ENCODE measurements at places on chromosomes 5 and 9.
A peak's percentile ranks its signal among the peaks of the same experiment; 100 is the strongest.

DNA sequence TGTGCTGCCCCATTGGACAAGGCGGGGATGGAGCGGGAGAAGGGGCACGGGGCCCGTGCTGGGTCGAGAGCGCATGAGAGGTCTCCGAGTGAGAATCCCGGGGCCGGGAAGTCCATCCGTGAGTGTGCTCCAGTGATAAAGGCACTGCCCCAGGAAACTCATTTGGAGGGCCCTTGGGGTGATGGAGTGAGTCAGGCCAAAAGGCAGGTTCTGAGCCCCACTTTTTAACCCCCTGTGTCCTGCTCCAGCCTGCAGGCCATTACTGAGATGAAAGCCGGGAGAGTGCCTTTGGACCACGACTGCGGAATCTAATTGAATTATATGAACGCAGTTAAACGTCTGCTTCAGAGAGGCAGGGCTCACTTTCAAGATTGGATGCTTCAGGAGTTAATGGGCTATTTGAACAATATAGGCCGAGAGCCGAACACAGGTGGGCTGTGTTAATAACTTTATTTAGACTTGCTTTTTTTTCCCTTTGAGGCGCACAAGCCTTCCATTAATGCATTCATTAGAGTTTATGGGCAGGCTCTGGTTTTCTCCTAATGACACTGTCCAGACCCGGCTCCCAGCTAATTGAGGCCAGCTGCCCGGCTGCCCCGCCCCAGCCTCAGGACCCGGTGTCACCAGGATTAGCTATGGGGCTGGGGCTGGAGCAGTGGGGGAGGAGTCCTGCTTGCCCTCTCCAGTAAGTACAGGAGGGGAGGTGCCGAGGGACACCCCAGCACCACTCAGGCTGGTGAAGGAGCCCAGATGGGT is 79.1 kb upstream of the LMX1B start:
- no peak for DNase-seq

DNA sequence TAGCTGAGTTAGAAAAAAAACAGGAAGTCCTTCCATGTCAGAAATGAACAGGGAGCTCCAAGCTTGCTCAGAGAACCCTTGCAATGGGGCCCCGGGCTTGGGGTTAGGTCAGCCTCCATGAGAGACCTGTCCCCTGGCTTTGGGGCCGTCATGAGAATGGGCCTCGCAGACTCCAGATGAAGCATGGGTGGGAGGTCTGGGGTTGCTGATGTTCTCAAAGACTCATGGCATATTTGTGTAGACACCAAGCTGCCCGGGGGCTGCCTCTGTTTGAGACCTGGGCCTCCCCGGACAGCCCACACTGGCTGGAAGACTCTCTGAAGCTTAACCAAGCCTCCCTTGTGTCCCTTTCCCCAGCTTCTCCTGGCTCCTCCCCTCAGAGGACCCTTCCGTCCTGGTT is 186.3 kb downstream of the IRX2 start:
- no peak for DNase-seq

- no peak for DNase-seq
Observed at GRCh38 chr5:16976625-16977008, 40.5 kb upstream of the MYO10 start.

DNA sequence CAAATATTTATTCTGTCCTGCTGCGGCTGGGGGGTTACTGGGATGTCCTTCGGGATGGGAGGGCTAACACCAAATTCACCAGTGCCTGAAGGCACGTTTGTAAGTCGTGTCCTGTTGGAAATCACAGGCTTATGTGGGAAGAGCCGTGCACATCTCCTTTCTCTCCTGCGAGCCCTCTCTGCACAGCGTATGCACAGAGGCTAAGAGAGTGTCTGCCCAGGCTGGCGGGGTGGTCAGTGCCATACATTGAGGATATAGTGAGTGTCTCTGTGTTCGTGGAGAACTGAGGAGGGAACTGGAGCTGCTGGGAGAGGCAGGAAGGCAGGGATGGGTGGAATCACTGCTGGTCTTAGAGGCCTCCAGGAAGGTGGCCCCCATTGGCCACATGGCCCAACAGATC is 110.1 kb downstream of the WNK2 start:
- DNase-seq, result no peak

GRCh38 chr5:138623053-138623452 is 47.9 kb upstream of the HSPA9 start:
- DNase-seq, result no peak

DNA sequence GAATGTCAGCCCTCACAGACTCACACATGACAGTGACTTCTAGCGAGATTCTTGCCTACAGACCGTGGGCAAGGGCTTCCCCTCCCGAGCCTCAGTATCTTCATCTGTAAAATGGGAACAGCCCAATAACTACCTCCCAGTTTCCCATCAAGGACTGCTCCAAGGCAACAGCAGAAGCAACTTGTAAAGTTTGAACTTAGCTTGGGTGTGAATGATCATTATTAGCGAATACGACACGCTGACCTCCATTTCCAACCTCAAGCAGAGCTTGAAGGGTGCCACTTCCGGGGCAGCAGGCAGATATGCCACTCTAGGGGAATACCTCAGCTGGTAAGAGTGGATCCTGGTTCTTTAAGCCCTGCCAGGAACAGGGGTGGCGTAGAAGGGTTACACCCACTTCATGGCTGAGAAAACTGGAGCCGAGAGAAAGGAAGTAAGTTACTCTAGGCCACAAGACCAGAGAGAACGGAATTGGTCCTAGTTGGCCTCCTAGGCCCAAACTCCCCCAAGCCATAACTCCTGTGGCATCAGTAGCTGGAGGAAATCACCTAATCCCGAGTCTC is 2.0 kb downstream of the RNF44 start:
- DNase-seq, result no peak

- DNase-seq, result no peak
Observed at GRCh38 chr5:97425511-97425910, 242.5 kb upstream of the RIOK2 start.

DNA sequence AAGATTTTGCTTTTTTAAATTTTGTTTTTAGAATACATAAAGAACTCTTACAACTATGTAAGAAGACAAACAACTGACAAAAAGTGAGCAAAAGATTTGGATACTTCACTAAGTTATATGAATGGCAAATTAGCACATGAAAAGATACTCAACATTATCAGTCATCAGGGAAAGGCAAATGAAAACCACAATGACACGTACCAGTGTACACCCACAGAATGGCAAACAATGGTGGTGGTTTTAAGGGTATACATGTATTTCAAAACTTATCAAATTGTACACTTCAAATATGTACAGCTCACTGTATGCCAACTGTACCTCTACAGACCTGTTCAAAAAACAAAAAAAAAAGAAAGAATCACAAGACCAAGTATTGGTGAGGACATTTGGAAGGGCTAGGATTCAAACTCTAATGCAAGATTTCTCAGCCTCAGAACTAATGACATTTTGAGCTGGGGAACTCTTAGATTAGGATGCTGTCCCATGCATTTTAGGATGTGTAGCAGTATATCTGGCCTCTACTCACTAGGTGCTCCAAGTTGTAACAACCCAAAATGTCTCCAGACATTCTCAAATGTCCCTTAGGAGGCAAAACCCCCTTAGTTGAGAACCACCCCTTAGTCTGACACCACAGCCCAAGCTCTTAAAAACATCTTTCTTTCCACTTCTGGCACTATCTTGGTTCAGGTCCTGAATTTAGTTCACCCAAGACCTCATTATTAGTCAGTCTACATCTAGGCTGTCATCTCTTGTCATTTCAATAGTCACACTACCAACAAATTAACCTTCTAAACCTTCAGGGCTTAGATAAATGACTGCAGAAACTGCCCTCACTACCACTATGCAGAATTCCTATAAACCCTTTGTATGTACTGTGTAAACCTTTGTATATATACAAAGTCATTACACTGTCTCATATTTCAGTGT is 9.7 kb downstream of the SCAI start:
- DNase-seq, result no peak

- DNase-seq, result no peak
Observed at GRCh38 chr5:84299959-84300358, 84.7 kb downstream of the EDIL3 start.

DNA sequence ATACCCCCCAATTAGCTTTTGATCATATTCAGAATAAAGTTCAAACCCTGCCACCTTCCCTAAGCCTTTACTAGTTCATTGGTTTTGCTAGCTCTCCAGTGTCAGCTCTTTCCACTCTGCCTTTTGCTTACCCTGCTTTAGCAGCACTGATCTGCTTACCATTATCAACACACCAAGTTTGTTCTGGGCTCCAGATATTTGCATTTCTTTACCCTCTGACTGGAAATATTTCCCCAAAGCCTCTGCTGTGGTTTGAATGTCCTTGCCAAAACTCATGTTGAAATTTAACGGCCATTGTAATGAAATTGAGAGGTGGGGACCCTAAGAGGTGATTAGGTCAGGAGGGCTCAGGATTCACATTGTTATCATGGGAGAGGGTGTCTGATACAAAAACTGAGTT is 99.5 kb downstream of the GCNT1 start:
- DNase-seq, result no peak

- no peak for DNase-seq
Observed at GRCh38 chr5:148791334-148791667, 35.1 kb upstream of the ADRB2 start.

- no peak for DNase-seq
Observed at GRCh38 chr5:72065751-72066255, 41.5 kb upstream of the MAP1B start.

- DNase-seq, result no peak
Observed at GRCh38 chr5:125750861-125751186, 672.4 kb upstream of the GRAMD2B start.

DNA sequence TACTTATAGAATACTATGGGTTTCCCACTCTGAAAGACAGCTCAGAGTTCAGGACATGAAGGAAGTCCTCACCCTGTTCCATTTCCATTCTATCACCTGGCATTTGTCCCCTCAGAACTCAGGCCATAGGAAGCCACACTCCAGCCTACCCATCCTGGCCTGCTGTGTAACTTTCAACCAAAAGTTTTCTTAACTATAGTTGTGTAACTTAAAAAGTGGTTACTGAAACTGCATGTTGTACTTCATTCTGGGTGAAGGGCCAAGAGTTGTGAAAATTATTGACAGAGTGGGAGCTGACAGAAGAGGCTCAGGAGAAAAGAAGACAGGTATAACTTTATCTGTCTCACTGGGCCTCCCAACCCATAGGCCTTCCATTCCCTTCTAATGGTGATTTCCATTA is 212.5 kb downstream of the RAB3C start:
- DNase-seq, result no peak

- peak; percentile 11 for DNase-seq
Observed at GRCh38 chr9:93676310-93677047, 100.1 kb downstream of the PHF2 start.

DNA sequence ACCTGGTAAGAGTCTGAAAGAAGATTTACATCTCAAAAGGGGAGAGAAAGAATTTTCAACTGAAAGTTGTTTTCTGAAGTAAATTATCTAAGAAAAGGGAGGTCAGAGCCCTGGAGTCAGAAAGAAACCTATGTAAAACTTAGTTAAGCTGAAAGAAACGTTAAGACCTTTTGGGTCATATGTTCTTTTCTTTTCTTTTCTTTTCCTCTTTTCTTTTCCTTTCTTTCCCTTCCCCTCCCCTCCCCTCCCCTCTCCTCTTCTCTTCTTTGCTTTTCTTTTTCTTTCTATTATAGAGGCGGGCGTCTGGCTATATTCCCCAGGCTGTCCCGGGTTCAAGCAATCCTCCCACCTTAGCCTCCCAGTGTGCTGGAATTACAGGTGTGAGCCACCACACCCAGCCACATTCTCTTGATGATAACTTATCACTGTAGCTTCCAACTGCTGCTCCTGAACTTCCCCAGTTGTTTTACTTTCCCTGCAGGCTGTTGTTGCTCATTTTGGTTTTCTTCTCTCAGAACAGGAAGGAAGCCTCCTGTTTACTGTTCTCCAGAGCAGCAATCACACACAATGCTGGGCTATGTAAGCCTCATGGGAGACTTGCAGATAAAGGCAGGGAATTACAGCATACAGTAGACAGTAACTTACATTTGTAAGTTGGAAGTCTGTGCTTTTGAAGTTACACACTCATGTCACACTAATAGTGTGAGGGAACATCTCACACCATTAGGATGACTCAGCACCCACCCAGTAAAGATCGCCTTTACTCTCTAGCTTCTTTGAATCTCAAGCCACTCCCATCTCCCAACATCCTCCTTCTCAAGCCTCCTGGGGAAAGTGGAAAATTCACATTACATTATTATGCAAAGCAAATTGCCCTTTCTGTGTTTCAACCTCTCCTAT is 2216.6 kb upstream of the WWC1 start:
- DNase-seq, result no peak

- no peak for DNase-seq
Observed at GRCh38 chr9:137986268-137987099, 108.9 kb downstream of the CACNA1B start.

GRCh38 chr5:64269164-64269563 is 103.5 kb downstream of the RNF180 start:
- DNase-seq, result no peak

DNA sequence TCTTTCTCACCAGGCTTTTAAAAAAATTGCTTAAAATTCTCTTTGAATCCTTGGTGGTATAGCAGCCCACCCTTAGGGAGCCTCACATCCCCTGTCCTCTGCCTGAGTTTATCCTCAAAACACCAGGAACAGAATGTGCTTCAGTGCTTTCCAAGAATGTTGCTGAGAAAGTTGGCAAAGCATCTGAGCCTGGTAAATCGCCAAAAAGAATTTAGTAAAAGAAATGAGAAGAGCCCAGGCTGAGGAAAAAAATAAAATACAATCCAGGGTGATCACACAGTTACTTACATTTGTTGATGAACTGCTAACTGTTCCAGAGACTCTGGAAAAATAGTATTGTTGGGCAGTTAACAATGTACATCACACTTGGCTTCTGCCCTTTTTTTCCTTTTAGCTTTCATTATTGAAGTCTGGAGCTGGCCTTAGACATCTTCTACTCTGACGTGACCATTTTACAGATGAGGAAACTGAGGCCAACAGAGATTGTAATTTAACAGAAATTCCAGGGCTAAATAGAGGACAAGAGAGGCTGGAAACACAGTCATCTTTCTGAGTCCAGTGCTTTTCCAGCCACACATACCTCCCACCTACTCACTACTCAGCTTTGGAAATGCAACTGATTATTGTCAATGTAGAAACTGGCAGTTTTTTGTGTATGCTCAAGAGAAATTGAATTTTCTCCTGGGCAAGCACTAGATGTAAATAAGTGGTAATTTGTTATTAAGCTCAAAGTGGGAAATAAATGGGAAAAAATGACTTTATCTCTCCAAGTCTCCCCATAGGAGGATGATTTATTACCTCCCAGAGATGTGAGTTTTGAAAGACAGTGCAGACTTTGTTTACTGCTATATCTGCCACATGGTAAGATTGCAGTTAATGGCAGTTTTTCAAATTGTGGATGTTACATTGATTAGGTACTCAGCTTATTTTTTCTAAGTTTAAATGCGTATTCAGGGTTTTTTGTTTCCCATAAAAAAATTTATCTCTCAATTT is 86.7 kb upstream of the ALDH1A1 start:
- peak; percentile 54 for DNase-seq

DNA sequence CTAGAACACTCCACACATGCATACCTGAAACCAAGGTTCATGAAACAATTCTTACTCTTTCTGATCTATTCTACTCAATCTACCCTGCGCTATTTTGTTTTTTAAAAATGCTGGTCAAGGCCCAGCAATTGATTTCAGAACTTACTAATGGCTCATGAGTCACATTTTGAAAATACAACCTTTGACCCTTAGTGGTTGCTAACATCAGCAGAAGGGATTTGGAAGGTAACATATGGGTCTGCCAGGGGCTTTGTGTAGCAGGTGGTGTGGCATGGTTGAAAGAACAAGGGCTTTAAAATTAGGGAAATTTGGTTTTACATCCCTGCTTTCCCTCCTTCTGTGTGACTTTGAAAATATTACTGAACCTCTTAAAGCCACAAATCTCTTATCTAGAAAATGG is 101.4 kb downstream of the ATG10 start:
- no peak for DNase-seq
